Stimulated activated CD8-positive, alpha-beta memory T cell treated with anti-CD3 and anti-CD28 coated beads, Interleukin-7, amount 100 ng/mL, for 1 hour (primary cell): ENCODE measurements at places on chromosomes 11 and 22.

DNA sequence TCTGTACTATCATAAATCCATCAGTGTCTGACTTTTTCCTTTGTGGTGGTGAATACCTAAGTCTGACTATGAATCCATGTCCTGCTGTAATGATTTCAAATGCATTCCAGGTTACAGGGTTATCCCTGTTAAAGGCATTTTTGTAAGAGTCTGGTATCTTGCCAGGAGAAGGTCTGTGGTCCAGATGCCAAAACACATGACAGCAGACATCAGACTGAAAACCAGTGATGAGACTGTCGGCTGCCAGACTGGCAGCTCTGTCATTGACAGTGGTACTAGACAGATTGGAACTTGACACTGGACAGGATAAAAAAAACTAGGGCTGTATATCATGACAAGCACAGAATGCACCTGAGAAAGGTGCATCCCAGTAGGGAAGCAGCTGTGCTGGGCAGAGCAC is 301.8 kb upstream of the FAT3 start:
- DNase-seq, result no peak

GRCh38 chr22:50171319-50171964 is 911 bp downstream of the PANX2 start:
- no peak for DNase-seq

- no peak for DNase-seq
Measured at GRCh38 chr11:92380882-92381281, 156.3 kb downstream of the FAT3 start.

- DNase-seq, result no peak
Measured at GRCh38 chr11:69444381-69445130, 36.9 kb upstream of the LINC01488 start.

DNA sequence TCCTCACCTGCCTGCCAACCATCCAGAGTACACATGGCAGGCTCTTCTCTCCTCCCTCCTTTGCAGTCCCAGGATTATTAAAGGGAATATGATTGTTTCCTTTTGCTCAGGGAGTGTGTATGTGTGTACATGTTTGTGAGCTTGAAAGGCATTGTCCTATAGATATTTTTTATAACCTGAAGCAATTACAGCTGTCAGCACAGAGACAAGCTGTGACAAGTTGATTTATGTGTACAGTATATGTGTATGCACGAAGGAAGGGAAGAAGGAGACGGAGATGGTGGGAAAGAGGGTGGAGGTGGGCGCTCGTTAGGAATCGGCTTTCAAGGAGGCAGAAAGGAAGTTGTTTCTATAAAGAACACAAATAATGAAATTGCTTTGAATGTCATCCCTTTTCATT is 537.0 kb downstream of the NTM start:
- no peak for DNase-seq

DNA sequence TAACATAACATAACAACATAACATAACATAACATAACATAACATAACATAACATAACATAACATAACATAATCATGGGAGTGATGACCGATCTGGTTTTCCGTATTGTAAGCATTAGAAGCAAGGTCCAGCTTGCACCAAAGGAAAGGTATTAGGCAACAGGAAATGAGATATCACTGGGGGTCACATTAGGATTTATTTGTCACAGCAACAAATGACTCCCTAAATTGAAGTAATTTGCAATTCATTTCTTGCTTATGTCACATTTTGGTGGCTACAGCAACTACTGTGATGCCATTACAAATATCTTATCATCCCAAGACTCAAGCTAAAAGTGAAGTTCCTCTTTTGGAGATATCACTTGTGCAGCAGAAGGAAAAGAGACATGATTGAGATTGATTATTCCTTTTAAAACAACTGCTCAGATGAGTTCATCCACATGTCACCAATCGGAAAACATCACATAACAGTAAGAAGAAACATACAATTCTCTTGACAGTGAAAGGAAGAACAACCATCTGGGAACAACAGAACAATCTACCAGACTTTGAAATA is 1331.1 kb upstream of the RAG2 start:
- no peak for DNase-seq

DNA sequence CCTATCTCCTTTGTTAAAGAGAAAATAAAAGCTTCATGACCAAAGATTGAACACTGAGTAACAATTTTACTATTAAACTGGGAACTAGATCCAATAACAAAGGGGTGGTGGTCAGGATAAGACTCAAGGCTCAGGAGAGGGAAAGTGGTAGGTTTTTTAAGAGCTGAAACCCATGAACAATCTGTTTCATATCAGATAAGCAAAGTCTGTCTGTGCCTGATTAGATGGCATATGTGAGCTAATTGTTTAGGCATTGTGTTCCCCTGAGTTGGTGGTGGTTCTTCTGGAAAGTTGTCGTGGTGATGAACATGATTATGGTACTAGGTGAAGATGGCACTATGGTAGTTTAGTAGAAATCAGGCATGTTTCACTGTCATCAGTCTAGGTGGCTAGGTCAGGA is 24.4 kb downstream of the USP47 start:
- DNase-seq, result no peak

- no peak for DNase-seq
Measured at GRCh38 chr11:8043756-8044155, 37.3 kb upstream of the TUB start.

DNA sequence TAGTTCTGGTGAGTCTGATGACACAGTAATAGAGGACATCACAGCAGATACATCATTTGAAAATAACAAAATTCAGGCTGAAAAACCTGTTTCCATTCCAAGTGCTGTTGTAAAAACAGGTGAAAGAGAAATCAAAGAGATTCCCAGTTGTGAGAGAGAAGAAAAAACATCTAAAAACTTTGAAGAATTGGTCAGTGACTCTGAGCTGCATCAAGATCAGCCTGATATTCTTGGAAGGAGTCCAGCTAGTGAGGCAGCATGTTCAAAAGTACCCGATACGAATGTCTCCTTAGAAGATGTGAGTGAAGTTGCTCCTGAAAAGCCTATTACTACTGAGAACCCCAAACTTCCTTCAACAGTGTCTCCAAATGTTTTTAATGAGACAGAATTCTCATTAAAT is 38.7 kb downstream of the RTN3 start:
- DNase-seq, result no peak

DNA sequence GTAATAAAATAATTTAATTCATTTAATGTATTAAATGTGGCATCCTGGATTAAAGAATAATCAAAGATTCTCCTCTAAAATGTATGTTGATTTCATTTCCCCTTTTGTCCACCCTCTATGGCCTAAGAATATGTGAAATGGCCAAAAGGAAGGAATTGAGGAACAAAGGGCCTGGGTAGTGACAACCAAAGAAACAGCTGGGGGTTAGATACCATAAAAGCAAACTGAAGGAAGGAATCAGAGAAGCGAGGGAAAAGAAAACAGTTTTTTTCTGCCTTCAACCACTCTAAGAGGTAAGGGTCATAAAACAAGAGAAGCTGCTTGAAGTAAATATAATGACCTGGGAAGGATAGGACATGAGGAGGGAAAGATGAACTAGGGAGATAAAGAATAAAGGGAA is 139.3 kb downstream of the FAM76B start:
- DNase-seq, result no peak

DNA sequence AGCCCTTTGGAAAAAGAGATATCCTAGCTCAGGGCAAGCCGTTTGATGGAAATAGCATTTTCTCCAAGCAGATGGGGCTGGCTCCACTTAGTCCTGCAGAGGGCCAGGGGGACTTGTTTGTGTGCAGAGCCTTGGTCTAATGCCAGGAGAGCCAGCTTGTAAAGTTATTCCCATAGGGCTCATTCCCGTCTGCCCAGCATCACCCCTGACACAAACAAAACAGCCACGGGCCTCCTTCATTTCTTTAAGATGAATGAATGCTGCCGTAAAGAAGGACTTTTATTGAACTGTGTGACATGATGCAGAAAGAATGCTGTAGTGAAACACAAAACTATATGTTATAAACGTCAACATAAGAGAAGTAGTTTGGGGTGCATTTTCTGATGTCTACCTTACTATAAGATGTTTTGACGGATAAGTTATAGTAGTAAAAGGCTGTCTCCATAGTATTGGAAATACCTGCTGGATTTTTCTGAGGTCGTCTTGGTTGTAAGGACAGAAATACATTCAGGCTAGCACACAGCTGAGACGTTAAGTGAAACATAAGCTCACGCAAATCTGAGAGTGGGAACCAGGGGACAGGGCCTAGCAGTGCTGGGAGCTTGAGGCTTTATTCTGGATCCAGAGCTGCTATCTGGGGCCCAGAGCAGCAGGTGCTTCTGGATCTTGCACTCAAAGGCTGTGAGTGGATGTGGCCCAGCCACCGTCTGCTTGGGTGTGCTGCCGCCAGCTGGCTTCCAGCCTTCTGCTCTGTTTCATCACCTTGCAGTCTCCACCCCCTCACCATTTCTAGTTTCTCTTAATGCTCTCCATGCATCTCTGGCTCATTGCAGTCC is 53.3 kb downstream of the NCAM1 start:
- no peak for DNase-seq

DNA sequence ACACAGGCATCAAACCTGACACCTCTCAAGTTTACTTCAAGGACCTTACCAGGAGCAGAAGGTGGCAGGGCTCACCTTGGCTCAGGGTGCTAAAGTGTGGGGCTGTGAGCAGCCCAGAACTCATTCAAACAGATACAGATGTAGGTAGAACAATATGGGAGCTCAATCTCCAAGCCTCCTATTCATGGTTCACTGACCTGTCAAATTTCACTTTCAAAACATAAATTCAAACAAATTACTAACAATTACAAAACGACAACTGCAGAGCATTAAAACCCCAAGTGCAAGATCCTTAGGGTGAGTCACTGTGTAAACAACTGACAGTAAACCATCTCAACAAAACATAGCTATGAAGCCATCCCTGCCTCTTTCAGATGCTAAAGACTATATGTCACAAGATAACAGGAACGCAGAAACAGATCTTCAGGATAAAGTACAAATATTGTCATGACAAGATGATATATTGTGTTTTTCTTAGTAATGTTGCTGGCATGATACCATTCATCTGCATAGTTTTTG is 303.5 kb upstream of the ANO3 start:
- DNase-seq, result no peak

- DNase-seq, result no peak
Measured at GRCh38 chr22:28674121-28674563, 5.5 kb downstream of the TTC28 start.

DNA sequence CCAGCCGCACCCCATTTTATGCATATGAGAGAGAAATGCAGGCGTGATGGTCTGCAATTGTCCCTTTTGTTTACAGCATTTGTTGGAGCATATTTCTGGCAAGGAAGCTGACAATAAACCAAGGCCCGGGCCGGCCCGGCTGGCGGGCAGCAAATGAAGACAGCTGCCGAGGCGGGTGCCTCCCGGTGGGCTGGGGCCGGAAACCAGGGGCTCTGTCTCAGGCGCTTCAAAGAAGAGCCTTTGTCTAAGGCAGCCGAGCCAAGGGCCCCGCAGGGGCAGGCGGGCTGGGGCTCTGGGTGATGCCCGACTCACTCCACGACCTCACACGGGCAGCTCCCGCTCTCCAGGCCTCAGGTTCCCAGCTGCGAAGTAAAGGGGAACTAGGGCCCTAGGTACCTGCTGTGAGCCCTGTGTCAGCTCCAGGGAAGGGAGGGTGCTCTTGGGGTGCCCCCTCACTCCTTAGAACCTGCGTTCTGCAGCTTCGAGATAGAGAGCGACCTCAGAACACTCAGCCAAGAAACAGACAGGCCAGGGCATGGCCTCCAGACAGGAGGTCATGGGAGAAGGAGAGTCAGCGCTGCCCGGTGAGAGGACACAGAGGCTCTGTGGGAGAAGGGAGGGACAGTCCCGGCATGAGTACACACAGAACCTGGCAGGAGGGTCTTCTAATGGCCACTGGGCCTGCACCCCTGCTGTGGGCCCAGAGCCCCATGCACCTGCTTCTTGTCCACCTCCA is 2.4 kb downstream of the LINC01488 start:
- DNase-seq, result no peak

DNA sequence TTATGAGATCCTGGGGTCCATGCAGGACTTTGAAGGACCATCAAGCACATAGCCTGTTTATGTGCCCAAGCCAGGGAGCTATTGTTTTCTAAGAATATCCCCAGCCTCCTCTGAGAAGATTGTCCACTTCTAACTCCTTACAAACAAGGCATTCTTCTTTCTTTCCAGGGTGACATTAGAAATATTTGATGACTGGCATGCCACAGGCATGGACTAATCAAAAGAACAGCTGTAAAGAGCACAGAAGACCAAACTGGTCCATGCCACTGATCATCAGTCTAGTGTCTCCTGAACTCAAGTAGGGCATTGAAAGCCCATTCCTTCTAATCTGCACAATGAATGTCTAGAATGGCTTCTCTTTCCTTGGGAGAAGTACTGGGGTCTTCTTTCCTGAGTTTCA is 24.9 kb upstream of the LMO2 start:
- no peak for DNase-seq

DNA sequence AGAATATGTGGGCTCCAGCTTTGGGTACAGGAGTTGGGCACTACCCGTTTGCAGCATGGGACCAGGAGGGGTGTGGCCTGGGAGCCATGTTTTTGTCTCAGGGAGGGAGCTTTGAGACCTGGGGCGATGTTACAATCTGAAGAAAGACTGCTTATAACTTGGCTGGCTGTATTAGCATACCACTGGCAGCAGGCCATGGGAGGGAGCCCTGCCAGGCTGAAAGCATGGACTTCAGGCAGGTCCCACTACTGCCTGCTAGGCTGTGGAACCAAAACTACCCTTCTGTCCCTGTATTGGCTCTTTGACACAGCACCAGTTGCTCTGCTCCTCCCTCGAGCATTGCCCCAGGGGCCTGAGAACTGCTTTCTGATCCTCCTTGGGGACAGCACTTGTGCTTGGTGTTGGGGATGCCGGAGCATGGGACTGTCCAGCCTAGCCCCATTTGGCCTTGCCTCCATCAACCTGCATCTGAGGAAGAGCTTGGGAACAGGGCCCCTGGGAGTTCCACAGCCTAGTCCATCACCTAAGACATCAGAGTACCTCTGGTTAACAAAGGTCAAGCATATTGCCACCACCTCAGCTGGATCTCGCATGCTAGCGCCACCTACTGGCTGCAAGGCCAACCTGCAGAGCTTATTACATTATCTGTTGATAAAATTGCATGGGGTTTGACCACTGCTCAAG is 217.4 kb downstream of the SBF2 start:
- no peak for DNase-seq

GRCh38 chr11:76668362-76669155 is 2.0 kb downstream of the LRRC32 start:
- DNase-seq, result no peak

DNA sequence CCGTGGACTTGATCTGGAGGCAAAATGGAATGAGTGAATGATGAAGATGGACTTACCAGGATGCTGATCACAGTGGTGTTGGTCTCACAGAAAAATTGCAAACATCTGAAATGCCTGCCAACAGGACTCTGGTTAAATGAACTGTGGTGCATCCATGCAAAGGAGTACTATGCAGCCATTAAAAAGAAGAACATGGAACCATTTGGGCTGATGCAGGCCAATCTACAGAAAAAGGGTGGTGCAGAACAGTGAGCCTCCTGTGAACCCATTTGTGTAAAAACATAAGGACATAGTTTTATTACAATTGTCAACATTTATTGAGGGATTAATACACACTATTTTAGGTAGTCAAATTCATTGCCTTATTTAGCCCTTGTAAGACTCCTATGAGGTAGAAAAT is 111.9 kb downstream of the MN1 start:
- DNase-seq, result no peak

- no peak for DNase-seq
Measured at GRCh38 chr11:37264783-37265182, 666.7 kb upstream of the RAG2 start.

GRCh38 chr11:72998676-72999075 is 143.4 kb downstream of the FCHSD2 start:
- DNase-seq, result no peak
